ENCODE measurements at places on chromosomes 12 and 14.

GRCh38 chr14:80491131-80491530, 279.8 kb upstream of the DIO2 start:
- no peaks in the 10 kb centered on the region for H3K36me3 ChIP-seq
- H3K4me1 ChIP-seq: peaks cover 5% of the 10 kb centered on the region
- H3K4me3 ChIP-seq: no peak overlapping the region
- no peaks in the 10 kb centered on the region for H3K27me3 ChIP-seq

DNA sequence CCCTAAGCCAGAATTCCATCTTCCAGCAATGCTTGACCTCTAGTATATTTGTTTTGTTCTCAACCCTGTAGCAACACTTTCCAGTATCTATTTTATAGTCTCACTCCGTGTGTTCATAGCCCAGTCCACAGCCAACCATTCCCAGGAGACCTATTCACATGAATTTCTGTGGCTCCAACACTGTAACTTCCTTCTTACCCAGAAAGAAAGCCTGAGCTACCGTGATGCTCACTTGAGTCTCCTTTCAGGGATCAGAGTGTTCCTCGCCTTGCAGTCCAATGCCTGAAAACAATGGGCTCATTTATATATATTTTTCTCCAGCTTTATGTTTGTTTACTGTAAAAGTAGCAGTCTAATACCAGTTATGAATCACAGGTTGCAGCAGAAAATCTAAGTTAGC, 645.0 kb upstream of the NOVA1 start:
- no peaks in the 10 kb centered on the region for H3K36me3 ChIP-seq
- no peaks in the 10 kb centered on the region for H3K27me3 ChIP-seq
- no peak for DNase-seq
- H3K4me3 ChIP-seq: no peak overlapping the region
- H3K4me1 ChIP-seq: no peaks in the 10 kb centered on the region
- H3K27ac ChIP-seq: no peak overlapping the region

GRCh38 chr14:102645746-102646440, 53.4 kb downstream of the RCOR1 start:
- H3K27ac ChIP-seq: no peak overlapping the region
- H3K4me1 ChIP-seq: peaks cover 47% of the 10 kb centered on the region
- H3K27me3 ChIP-seq: no peaks in the 10 kb centered on the region
- no peak for DNase-seq

GRCh38 chr12:127552838-127553237, 714.1 kb upstream of the TMEM132C start:
- no peaks in the 10 kb centered on the region for H3K4me1 ChIP-seq
- no peak overlapping the region for H3K27ac ChIP-seq
- H3K27me3 ChIP-seq: no peaks in the 10 kb centered on the region
- H3K36me3 ChIP-seq: no peaks in the 10 kb centered on the region

DNA sequence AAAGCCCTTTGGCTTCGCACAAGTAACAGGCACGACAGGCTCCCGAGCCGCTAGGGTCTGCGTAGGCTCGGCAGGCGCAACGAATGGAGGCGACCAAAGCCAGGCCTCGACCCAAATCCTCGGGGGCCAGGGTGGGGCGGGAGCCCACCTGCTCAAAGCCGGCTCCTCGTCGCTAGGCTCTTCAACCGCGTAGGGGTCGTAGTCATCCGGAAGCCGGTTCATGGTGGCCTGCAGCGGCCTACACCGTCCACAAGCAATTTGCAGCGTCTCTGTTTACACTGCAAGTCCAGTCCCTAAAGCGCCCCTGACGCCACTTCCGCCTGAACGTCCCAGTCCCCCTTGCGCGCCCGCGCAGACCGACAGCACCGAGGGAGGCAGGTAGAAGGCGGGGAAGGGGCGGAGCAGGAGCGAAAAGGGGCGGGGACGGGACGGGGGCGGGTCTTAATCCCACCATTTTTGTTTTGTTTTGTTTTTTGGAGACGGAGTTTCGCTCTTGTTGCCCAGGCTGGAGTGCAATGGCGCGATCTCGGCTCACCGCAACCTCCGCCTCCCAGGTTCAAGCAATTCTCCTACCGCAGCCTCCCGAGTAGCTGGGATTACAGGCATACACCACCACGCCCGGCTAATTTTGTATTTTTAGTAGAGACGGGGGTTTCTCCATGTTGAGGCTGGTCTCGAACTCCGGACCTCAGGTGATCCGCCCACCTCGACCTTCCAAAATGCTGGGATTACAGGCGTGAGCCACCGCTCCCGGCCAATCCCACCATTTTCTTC, at the start of gene EAPP:
EAPP (minus strand) TSS at position 295 of the 774 bp plus-strand sequence; CDS start at position 222, 73 bp downstream.
- peak within 1 kb of the TSS; percentile 99 for H3K27ac ChIP-seq
- peaks cover 25% of the 10 kb centered on the region for H3K4me1 ChIP-seq
- peaks cover 2% of the 10 kb centered on the region for H3K36me3 ChIP-seq
- peak within 1 kb of the TSS; percentile 99 for H3K4me3 ChIP-seq
- peak; percentile 94 for DNase-seq

- no peak overlapping the region for H3K4me3 ChIP-seq
- peaks cover 4% of the 10 kb centered on the region for H3K4me1 ChIP-seq
- H3K27me3 ChIP-seq: no peaks in the 10 kb centered on the region
- peaks cover 21% of the 10 kb centered on the region for H3K36me3 ChIP-seq
These were observed 44.7 kb downstream of the ANKRD9 start for GRCh38 chr14:102464846-102465341.

GRCh38 chr12:100229876-100230275, 29.3 kb downstream of the ACTR6 start:
- no peak overlapping the region for H3K4me3 ChIP-seq
- H3K27me3 ChIP-seq: no peaks in the 10 kb centered on the region
- no peak overlapping the region for H3K27ac ChIP-seq
- peaks cover 5% of the 10 kb centered on the region for H3K36me3 ChIP-seq
- no peaks in the 10 kb centered on the region for H3K4me1 ChIP-seq
- no peak for DNase-seq

GRCh38 chr12:80156306-80156705, 57.0 kb downstream of the OTOGL start:
- no peak for DNase-seq
- peaks cover 4% of the 10 kb centered on the region for H3K4me1 ChIP-seq
- H3K4me3 ChIP-seq: no peak overlapping the region
- H3K36me3 ChIP-seq: no peaks in the 10 kb centered on the region
- H3K27me3 ChIP-seq: no peaks in the 10 kb centered on the region

GRCh38 chr12:113609692-113610469, 138.2 kb upstream of the LHX5 start:
- no peak overlapping the region for H3K27ac ChIP-seq
- H3K4me3 ChIP-seq: no peak overlapping the region
- H3K36me3 ChIP-seq: no peaks in the 10 kb centered on the region

GRCh38 chr14:96030108-96030760, 8.9 kb upstream of the C14orf132 start:
- no peak overlapping the region for H3K4me3 ChIP-seq
- no peak for DNase-seq
- no peak overlapping the region for H3K27ac ChIP-seq
- H3K36me3 ChIP-seq: no peaks in the 10 kb centered on the region

GRCh38 chr12:63941879-63942278, 97.4 kb downstream of the SRGAP1 start:
- H3K4me1 ChIP-seq: no peaks in the 10 kb centered on the region
- no peak overlapping the region for H3K4me3 ChIP-seq
- H3K27me3 ChIP-seq: no peaks in the 10 kb centered on the region
- DNase-seq: no peak
- no peaks in the 10 kb centered on the region for H3K36me3 ChIP-seq
- H3K27ac ChIP-seq: no peak overlapping the region

DNA sequence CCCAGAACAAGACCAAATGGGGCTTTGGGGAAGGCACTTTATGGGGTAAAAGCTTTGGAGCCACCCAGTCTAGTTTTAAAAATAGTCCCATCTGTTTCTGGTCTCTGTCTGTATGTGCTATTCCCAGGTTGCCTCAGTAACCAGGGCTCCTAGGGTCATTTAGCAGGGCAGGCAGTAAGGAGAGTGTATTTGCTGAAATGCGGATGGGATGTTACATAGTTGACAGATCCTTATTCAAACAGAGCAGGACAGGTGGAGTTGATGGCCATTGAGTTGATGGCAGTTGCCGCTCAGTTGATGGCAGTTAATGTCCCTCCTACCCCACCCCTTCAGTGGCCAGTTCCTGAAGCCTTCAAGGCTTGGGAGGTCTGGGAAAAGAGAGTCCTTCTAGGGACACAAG, 4.6 kb downstream of the ZC3H10 start:
- peak overlapping the region; percentile 29 for H3K27ac ChIP-seq
- H3K36me3 ChIP-seq: peaks cover 27% of the 10 kb centered on the region
- peaks cover 46% of the 10 kb centered on the region for H3K4me1 ChIP-seq
- H3K27me3 ChIP-seq: peaks cover 6% of the 10 kb centered on the region
- no peak overlapping the region for H3K4me3 ChIP-seq
- DNase-seq: no peak

- H3K4me1 ChIP-seq: no peaks in the 10 kb centered on the region
- no peaks in the 10 kb centered on the region for H3K27me3 ChIP-seq
- no peaks in the 10 kb centered on the region for H3K36me3 ChIP-seq
- no peak overlapping the region for H3K27ac ChIP-seq
These were observed 311.1 kb upstream of the FKBP4 start for GRCh38 chr12:2483713-2484112.

DNA sequence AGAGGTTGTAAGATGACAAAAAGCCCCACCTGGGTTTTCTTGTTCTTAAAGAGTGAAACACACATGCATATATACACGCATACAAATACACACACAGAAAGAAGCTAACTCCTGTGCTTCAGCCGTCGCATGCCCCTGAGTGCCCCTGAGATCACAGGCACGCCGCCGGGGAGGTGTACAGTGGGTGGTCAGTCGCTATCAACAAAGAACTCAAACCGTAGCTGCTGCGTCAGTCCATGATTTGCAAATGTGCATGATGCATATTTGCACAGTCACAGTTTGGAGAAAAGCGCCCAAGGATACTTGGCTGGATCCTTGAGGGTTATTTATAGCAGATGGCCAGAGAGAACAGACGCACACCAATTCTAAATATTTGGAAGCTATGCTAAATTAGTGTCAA, 206.9 kb downstream of the TMEM132D start:
- no peak overlapping the region for H3K4me3 ChIP-seq
- no peaks in the 10 kb centered on the region for H3K36me3 ChIP-seq
- no peaks in the 10 kb centered on the region for H3K4me1 ChIP-seq

DNA sequence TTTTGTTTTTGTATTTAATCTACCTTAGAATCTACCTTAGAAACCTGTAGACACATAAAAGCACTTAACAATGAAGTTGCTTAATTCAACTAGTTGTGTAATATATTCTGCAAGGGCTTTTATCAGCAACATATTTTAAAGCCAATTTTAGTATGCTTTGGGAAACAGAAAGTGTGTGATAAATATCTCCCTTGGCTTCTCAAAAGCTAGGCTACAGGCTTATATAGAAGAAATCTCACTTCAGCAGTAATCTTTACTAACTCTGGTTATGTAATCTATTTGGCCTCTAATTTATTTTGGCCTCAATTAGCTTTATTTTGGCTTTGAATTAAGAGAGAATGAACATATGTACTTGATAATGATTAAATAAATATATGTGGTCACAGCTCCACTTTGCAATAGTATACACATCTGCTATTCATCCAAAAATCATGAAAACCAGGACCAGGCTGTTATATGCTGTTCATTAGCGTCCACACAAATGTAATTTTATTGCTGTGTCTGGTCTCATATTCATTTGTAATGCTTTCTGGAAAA, 37.2 kb downstream of the LRP6 start:
- H3K27ac ChIP-seq: no peak overlapping the region
- no peak overlapping the region for H3K4me3 ChIP-seq
- DNase-seq: no peak
- peaks cover 4% of the 10 kb centered on the region for H3K27me3 ChIP-seq
- H3K4me1 ChIP-seq: peaks cover 4% of the 10 kb centered on the region

All from activated naive CD8-positive, alpha-beta T cell treated with anti-CD3 and anti-CD28 coated beads for 36 hours (primary cell).